ENCODE measurements at places on chromosomes 6 and 20.

- no peak for DNase-seq
These were observed 120.7 kb downstream of the EDN3 start for GRCh38 chr20:59421089-59421488.

DNA sequence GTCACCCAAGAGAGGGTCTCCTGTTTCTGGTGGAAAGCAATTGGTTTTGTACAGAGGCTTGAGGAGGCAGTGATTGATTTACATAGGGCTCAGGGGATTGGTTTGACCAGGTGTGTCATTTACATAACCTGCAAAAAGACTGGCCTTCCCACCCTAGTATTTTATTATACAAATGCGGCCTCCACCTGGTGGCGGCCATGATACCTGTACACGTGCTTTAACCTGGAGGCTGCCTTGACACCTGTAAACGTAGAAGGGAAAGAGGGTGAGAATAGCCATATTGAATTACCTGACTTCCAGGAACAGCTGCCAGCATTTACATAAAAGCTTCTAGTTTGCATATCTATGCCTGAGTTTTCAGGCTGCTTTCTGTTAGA, 48.7 kb downstream of the HLA-DPB1 start:
- DNase-seq: no peak

DNA sequence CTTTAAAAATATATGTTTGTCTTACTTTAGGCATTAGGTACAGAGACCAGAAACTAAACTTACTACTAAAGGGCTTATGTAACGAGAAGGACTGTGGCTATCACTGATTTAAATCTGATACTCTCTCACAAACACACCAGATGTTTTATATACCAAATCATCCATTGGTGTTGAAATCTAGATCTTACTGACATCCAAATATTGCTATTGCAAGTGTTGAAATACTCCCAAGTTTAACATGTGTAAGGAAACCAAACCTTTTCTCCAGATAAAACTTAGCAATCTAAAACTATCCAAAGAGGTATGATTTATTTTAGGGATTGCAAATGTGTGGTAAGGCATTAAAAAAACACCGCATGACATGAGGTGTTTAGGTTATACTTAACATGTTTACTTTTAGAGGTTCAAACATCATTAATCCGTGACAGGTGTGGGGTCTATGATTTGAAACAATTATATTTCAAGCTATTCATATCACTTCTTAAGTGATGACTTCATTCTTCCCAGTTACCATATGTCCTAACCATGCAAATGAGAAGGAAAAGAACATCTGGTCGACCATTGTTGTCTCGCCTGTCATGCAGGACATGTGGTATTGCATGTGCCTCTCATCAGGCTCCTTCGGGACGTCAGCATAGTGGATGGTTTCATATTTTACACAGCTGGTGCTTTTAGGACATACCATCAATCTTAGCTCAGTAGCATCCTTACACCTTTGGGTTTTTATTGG, 168.3 kb upstream of the SPACA1 start:
- no peak for DNase-seq

DNA sequence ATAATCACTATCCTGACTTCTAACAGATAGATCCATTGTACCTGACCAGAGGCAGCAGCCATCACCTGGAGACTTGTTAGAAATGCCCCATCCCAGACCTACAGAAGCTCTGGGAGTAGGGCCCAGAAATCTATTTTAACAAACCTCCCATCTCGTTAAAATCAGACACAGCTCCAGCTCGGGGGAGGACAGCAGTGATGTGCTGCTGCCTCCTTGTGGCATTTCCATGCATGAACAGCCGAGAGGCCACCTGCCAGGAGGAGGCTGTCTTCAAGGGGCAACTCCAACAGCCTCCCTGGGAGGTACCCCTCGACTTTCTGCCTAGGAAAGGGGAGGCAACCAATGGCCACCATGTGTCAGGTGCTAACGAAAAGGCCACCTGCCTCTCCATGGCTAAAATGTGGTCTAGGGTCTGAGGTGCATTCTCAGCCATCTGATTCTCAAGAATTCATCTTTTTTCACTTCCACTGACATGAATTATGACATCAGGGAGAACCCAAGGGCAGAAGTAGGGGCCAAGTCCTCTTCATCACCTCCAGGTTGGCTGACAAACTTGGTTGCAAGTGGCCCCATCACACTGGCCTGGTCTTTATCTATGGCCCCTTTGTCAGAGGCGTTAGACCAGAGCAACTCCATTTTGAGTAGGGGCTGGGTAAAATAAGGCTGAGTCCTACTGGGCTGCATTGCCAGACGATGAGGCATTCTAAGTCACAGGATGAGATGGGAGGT, 12.2 kb upstream of the KCNK15 start:
- DNase-seq: no peak

GRCh38 chr20:50312682-50313521, 122.3 kb downstream of the CEBPB start:
- no peak for DNase-seq

- DNase-seq: no peak
These were observed 120.8 kb downstream of the EDN1 start for GRCh38 chr6:12410946-12411345.

DNA sequence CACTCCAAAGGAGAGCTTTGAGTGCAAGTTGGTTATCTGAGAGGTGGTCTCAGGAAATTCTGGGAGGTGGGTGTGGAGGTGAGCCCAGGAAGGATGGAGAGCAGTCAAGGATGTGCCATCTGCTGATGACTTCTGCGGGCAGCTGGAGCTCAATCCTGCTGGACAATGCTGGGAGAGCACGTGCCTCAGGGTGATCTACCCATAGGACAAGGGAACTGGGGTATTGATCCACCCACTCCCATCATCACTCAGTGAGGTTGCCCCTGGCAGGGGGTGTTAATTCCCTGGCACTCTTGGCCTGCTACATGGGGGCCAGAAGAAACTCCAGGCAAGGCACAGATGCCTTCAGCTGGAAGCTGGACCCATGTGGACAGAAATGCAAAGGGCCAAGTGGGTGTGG, 7.1 kb upstream of the ZBP1 start:
- no peak for DNase-seq

GRCh38 chr6:127415096-127415495, 44.1 kb downstream of the KIAA0408 start:
- no peak for DNase-seq

- no peak for DNase-seq
These were observed 37.0 kb upstream of the MPC1 start for GRCh38 chr6:166419717-166420116.

DNA sequence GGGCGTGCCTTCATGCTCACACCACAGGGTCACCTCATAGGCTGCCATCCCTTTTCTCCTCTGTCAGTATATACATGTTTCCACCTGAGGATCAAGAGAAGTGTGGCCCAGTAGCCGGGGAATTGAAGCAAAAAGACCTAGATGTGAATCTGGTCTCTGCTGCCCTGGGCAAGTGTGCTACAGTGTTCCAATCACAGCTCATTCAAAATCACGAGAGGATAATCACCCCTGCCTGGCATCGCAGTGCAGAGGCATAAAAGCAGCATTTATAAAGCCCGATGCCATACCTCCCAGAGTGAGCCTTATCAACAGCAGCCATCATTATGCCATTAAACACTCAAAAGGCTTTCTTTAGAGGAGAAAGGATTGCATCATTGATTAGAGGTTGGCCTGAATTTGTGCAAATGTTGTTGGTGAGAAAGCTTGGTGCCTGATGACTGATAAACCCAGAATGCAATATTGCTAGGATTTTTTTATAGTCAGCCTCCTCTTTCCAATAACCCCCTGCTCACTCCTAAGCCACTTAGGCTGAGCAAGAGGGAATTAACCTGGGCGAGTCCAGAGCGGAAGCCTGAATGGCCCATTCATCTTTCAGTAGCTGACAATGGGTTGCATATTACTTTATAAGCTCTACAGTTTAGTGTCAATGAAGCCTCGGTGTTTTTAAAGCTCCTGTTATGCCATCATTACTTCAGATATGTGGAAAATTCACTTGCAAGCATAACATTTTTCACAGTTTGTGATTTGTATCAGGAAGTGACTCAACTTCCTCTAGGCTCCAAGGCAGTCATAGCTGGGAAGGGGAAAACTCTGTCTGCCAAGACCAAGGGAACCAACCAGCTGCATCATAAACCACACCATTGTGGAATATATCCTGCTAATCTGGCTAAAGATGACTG, 92.5 kb upstream of the NXT1 start:
- DNase-seq: peak; percentile 12

GRCh38 chr6:157187182-157188083, 135.9 kb downstream of the TMEM242 start:
- no peak for DNase-seq

- no peak for DNase-seq
These were observed 20.6 kb upstream of the NKX2-2 start for GRCh38 chr20:21534453-21534852.

GRCh38 chr6:136209496-136209895, 40.6 kb downstream of the MTFR2 start:
- DNase-seq: no peak

DNA sequence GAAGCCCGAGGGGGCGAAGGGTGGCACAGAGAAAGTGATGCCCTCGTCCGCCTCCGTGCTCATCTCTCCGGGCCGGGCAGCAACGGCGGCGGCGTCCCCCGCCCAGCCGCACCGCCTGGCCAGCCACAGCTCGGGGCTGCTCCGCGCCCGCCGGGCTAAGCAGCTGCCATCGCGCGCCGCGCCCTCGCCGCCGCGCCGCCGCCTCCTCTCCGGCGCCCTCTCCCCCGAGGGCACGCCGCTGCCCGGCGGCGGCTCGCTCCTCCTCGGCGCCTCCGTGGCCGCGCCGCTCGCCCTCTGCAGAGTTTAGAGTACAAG, 225 bp downstream of the MAP3K5 start:
- DNase-seq: no peak

GRCh38 chr6:20605581-20605980, 71.3 kb downstream of the CDKAL1 start:
- DNase-seq: no peak

DNA sequence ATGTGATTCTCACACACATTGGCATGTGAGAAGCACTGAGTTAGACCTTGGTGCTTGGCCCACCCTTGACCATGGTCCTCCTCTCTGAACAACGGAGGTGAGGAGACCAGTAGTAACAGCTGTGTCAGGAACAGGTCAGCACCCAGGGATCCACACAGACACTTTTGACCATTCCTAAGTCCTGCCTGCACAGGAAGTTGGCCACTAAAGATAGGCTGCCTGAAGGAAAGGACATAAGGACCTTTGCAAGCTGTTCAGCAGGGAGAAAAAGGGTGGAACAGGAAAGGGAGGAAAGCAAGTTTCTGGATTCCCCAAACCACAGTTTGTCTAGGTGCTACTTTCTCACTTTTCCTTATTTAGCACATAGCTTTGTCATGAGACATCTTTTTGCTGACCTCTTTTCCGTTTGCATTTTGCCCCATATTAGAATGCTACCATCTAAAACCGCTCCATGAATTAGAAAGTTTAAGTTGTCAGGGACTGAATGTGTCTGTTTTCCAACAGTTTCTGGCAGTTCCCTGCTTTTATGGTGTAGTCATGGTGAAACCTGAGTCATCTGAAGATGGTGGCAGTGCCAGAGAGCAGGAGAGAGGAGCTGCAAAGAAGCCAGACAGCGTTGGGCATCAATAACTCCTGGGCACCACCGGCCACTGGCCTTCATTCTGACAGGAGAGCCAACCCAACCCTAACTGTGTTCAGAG, 1.1 kb upstream of the CD109 start:
- no peak for DNase-seq

DNA sequence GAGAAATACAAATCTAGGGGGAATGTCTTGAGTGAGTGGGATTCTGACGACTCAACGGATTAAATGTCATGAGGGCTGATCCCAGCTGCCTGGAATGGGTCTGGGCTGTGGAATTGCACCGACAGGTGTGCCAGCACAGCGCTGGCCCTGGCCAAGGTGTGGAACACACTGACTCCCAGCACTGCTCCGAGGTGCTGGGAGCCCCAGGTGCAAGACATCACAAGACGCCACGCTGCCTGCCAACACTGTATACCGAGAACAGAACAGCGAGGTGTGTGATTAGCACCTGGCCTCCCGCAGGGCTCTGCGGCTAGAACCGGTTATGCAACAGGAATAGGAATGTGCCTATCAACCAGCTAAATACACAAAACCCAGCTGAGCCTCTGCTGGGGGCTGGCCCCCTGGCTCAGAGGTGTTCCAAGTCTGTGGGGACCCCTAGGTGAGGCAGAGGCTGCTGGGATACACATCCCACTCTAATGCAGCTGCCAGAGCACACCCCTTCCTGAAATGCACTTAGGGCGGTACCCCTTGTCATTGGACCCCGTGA, 24.8 kb upstream of the APMAP start:
- DNase-seq: no peak

DNA sequence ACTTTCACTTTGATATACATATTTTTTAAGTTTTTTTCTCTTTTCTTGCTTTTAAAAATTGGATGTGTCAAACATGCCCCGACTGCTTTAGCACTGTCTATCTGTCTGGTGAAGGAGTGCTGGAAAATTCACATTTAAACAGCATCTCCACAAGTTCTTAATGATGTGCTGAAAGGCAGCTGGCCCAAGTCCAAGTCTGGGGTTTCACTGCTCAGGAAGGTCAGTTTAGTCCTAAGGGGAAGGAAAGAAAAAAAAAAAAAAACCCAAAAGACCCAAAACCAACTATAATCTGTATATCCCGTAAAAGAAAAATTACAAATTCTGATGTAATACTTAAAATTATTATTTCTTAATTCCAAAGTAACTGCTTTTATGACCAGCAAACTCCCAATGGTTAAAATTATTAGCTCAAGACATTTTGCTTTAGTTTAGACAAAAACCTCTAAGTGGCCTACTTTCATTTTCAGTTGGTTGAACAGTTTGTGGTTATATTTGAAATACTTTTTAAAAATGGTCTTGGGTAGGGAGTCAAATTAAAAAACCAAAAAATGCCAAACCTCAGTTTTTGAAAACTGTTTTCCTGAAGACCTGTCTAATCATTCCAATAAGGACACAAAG, 79.5 kb upstream of the PREP start:
- peak; percentile 22 for DNase-seq

GRCh38 chr6:163804991-163805390, 390.5 kb downstream of the QKI start:
- DNase-seq: no peak

- DNase-seq: no peak
These were observed 2.0 kb upstream of the SLC17A3 start for GRCh38 chr6:25875926-25876602.
